ENCODE measurements at places on chromosomes 2 and 18. TPM values are rescaled to one million over a fixed set of nuclear protein-coding genes. Genes with fewer than 3 reads are reported as not detected.

DNA sequence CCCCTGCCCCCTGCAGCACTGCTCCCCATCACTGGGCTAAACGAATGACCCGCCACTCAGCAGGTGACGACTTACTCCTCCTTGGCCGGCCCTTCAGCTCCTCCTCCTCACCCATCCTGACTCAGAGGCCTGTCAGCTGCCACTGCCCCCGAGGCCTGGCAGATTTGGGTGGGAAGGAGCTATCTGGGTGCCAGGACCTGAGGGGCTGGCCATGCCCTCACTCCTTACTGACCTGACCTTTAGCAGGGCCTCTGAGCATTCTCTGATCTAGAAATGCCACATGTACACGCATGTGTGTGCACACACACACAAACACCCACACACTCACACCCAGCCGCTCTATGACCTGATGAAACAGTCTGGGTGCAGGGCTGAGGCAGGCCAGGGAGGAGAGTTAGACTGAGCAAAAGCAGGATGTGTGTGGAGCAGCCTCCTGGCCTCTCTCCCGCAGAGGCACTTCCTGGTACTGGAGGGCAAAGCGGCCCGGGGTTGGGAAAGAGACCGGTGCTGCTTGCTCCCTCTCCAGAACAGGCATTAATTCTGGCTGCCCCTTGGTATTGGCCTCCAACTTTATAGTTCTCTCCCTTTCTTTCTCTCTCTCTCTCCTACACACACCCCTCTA, 68.0 kb downstream of the ZFP36L2 start:
- H3K4me3 ChIP-seq, result no peak overlapping the region
- peak; percentile 75 for DNase-seq
- H3K36me3 ChIP-seq, result no peaks in the 10 kb centered on the region
- peaks cover 18% of the 10 kb centered on the region for H3K4me1 ChIP-seq

GRCh38 chr2:52128081-52128480, 1096.1 kb upstream of the NRXN1 start:
- H3K36me3 ChIP-seq, result no peaks in the 10 kb centered on the region
- H3K4me1 ChIP-seq, result peaks cover 2% of the 10 kb centered on the region
- H3K27ac ChIP-seq, result no peak overlapping the region
- H3K27me3 ChIP-seq, result no peaks in the 10 kb centered on the region
- no peak overlapping the region for H3K4me3 ChIP-seq

GRCh38 chr2:27356056-27356381, 545 bp downstream of the GTF3C2 start:
- no peaks in the 10 kb centered on the region for H3K27me3 ChIP-seq
- DNase-seq, result peak; percentile 53
- H3K4me3 ChIP-seq, result peak overlapping the region; percentile 88
- peak overlapping the region; percentile 88 for H3K27ac ChIP-seq

- no peaks in the 10 kb centered on the region for H3K27me3 ChIP-seq
- DNase-seq, result peak; percentile 15
- no peaks in the 10 kb centered on the region for H3K36me3 ChIP-seq
- H3K4me3 ChIP-seq, result no peak overlapping the region
- H3K4me1 ChIP-seq, result no peaks in the 10 kb centered on the region
These were observed 119.0 kb downstream of the CERS6 start for GRCh38 chr2:168574856-168575630.

DNA sequence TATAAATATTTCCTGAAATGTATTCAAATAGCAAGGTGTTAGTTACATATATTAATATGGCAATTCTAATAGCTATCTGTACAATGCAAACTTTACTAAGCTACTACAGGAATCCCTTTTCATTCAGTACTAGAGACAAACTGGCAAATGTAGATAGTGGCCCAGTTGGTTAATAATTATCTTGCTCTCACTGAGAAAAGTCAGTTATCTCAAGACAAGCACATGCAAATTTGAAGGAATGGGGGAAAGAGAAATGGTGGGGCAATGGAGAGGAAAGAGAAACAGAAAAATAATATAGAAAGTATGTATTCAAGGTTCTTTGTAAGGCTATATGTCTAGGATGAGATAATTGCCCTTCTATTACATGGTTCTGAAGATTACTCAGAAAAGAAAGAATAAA, 280.0 kb downstream of the FIGN start:
- H3K27me3 ChIP-seq, result no peaks in the 10 kb centered on the region
- no peak overlapping the region for H3K27ac ChIP-seq
- no peaks in the 10 kb centered on the region for H3K4me1 ChIP-seq
- no peak for DNase-seq
- H3K4me3 ChIP-seq, result no peak overlapping the region

DNA sequence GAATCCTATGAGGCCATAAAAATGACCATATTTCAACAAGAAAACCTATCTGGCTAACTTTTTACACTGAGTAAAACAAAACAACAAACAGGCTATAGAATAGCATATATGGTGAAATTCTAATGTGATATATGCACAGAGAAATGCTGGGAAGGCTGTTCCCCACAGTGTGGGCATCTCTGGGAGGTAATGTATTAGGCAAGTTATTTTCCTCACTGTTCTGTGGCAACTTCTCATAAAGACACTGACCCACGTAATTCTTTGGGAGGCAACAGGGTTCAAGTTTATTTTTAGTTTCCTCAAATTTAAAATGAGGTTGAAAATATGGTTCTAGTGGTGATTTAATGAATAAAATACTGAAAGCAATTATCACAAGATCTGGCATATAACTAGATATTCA, 46.7 kb downstream of the RNU4ATAC start:
- no peaks in the 10 kb centered on the region for H3K36me3 ChIP-seq
- H3K27ac ChIP-seq, result no peak overlapping the region
- peaks cover 2% of the 10 kb centered on the region for H3K4me1 ChIP-seq
- H3K4me3 ChIP-seq, result no peak overlapping the region
- no peaks in the 10 kb centered on the region for H3K27me3 ChIP-seq

DNA sequence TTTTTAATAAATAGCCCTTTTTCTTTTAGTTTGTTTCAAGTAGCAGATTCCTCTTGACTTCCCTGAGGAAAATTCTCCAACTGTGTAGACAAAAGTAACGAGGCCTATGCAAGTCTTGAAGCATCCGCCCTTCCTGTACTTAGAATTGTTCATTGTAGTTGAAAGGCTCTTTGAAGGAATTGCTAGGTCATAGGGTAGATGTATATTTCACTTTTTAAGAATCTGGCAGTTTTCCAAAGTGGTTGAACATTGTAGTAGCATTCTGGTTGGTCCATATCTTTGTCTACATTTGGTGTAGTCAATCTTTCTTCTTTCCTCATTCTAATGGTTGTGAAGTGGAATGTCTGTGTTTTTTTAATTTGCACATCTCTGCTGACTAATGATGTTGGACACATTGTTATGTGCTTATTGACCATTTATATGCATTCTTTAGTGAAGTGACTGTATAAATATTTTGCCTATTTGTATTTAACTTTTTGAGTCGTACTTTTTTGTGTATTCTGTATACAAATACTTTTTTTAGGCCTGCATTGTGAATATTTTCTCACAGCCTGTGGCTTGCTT, 5.6 kb upstream of the SERPINB11 start:
- H3K36me3 ChIP-seq, result no peaks in the 10 kb centered on the region
- H3K27ac ChIP-seq, result no peak overlapping the region
- no peaks in the 10 kb centered on the region for H3K27me3 ChIP-seq
- H3K4me1 ChIP-seq, result no peaks in the 10 kb centered on the region
- peak; percentile 3 for DNase-seq
- no peak overlapping the region for H3K4me3 ChIP-seq

GRCh38 chr2:143475041-143475776, 346.0 kb downstream of the ARHGAP15 start:
- H3K4me1 ChIP-seq, result peaks cover 10% of the 10 kb centered on the region
- no peaks in the 10 kb centered on the region for H3K27me3 ChIP-seq
- H3K27ac ChIP-seq, result peak overlapping the region; percentile 13
- peak; percentile 24 for DNase-seq
- no peak overlapping the region for H3K4me3 ChIP-seq

- H3K27ac ChIP-seq, result no peak overlapping the region
- no peak for DNase-seq
- H3K27me3 ChIP-seq, result peaks cover 49% of the 10 kb centered on the region
- H3K4me3 ChIP-seq, result no peak overlapping the region
- H3K4me1 ChIP-seq, result no peaks in the 10 kb centered on the region
These were observed 52.5 kb upstream of the CTDP1 start for GRCh38 chr18:79626905-79627749.

DNA sequence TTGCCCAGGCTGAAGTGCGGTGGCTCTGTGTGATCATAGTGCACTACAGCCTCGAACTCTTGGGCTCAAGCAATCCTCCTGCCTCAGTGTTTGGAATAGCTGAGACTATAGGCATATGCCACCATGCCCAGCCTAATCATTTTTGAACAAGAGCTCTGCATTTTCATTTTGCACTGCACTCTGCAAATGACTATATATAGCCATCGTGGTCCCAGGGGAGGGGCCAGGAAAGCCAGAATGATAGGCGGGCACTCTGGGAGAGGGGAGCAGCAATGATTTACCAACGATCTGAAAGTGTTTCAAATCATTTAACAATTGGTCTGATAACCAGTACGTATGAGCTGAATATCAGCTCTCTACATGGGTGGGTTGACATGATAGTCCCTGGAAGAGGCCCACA, 22.3 kb upstream of the ST3GAL5 start:
- H3K4me3 ChIP-seq, result no peak overlapping the region
- no peaks in the 10 kb centered on the region for H3K27me3 ChIP-seq
- peaks cover 9% of the 10 kb centered on the region for H3K4me1 ChIP-seq
- no peak overlapping the region for H3K27ac ChIP-seq

DNA sequence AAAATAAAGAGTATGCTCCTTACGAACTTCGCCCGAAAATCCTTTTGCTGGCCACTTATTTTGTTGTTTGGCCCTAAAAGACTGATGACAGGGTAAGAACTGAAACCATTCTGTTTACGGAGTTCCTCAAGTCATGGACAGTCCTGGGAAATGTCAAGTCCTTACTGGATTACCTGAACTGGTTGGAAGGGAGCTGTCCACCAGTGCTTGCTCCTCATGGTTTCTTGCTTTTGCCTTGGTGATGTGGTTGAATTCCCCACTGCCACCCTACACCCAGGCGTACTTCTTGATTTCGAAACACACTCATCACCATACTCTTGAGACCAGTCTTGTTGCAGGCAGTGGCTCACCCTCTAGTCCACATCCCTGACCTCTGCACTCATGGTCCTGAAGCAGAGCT, 49.1 kb upstream of the CHMP1B start:
- no peak overlapping the region for H3K27ac ChIP-seq
- no peak for DNase-seq
- H3K4me3 ChIP-seq, result no peak overlapping the region

DNA sequence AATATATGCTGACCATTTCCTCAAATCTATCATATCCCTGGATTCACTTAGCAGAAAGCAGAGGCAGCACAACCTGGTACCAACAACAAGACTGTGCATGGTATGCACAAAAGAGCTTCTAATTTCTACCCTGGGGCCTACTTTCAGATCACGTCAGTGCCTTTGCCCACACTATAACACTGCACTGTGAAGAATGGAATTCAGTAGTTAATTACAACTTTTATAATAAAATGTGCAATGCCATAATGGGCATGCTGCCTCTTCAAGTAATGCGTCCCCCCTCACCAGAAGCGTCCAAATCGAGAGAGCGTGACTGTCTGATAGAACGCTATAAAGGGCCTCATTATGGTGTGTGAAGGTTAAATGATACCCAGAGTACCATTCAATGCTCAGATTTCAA, 328.1 kb upstream of the PKDCC start:
- no peaks in the 10 kb centered on the region for H3K36me3 ChIP-seq
- no peak for DNase-seq
- H3K4me3 ChIP-seq, result no peak overlapping the region

GRCh38 chr18:10035281-10035991, 121.6 kb downstream of the VAPA start:
- H3K4me1 ChIP-seq, result peaks cover 2% of the 10 kb centered on the region
- no peak overlapping the region for H3K4me3 ChIP-seq
- no peak for DNase-seq
- no peaks in the 10 kb centered on the region for H3K27me3 ChIP-seq
- H3K36me3 ChIP-seq, result no peaks in the 10 kb centered on the region
- no peak overlapping the region for H3K27ac ChIP-seq

DNA sequence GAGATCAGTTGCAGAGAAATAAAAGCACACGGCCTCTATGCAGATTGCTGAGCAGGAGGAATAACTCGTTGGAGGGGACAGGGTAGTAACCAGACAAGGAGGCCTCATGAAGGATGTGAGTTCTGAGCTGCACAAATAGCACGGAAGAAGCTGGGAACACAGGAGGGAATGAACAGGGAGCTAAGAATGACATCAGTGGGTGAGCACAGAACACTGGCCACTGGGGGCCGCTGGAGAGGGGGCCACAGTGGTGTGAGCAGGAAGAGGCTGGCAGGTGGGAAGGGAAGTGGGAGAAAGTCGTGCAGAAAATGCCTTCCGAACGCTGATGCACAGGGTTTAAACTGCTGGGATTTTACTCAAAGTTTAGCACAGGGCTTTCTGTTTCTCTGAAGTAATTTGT, 61.0 kb downstream of the ZAP70 start:
- H3K27me3 ChIP-seq, result no peaks in the 10 kb centered on the region
- H3K4me1 ChIP-seq, result no peaks in the 10 kb centered on the region
- H3K36me3 ChIP-seq, result peaks cover 21% of the 10 kb centered on the region
- no peak overlapping the region for H3K4me3 ChIP-seq
- no peak for DNase-seq

- no peaks in the 10 kb centered on the region for H3K27me3 ChIP-seq
- no peaks in the 10 kb centered on the region for H3K36me3 ChIP-seq
- peak overlapping the region; percentile 79 for H3K27ac ChIP-seq
- peak; percentile 96 for DNase-seq
- H3K4me1 ChIP-seq, result peaks cover 7% of the 10 kb centered on the region
These were observed 6.9 kb upstream of the PARD3B start for GRCh38 chr2:204538182-204539018.

DNA sequence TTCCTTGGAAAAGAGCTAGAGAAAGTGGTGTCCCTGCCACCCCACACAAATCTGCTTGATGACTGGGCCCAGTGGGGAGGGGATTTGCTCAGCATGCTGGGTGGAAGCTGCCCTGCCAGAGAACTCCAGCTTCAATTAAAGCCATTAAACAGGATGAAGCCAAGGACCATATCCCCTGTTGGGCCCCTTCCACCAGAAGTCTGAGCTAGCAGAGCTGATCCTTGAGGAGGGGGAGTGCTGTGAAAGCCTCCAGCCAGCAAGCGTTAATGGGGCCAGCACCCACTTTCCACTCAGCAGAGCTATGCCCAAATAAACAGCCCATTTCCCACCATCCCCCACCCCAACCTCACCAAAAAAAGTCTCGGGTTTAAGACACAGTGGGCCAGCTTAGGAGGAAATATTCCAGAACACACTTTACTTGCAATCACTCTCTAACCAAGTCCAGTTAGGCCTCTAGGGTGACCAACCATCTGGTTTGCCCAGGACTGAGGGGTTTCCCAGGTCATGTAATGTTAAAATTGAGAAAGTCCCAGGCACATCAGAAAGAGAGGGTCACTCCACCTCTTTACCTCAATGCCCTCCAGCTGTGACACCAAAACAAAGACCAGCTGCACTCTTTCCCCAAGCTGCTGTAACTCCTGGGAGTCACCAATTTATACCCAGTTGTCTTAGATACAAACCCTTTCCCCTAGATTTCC, 132.3 kb downstream of the FOXI3 start:
- DNase-seq, result no peak
- H3K4me1 ChIP-seq, result no peaks in the 10 kb centered on the region
- no peak overlapping the region for H3K4me3 ChIP-seq

- H3K36me3 ChIP-seq, result no peaks in the 10 kb centered on the region
- H3K27ac ChIP-seq, result no peak overlapping the region
- no peak overlapping the region for H3K4me3 ChIP-seq
- DNase-seq, result peak; percentile 6
These were observed 751.2 kb downstream of the SATB2 start for GRCh38 chr2:198706476-198707082.

The PRKAG3 gene
- not detected for polyA plus RNA-seq

The TMEFF2 gene
- polyA plus RNA-seq, result 3.0 TPM

The LYG1 gene
- 0.92 TPM for polyA plus RNA-seq

The SLC14A1 gene
- polyA plus RNA-seq, result 18.3 TPM

The RNASEH1 gene
- 21.7 TPM for polyA plus RNA-seq

The ANKRD62 gene
- not detected for polyA plus RNA-seq

The SGO2 gene
- polyA plus RNA-seq, result 4.7 TPM

The SERPINB12 gene
- polyA plus RNA-seq, result not detected

The SLC25A52 gene
- polyA plus RNA-seq, result not detected

The TTR gene
- not detected for polyA plus RNA-seq

The SNTG2 gene
- polyA plus RNA-seq, result 0.17 TPM

The LINC00305 gene
- not detected for polyA plus RNA-seq

Data from IMR-90 (cell line).